HS-5 (cell line): ENCODE measurements at places on chromosomes 5 and 9.

DNA sequence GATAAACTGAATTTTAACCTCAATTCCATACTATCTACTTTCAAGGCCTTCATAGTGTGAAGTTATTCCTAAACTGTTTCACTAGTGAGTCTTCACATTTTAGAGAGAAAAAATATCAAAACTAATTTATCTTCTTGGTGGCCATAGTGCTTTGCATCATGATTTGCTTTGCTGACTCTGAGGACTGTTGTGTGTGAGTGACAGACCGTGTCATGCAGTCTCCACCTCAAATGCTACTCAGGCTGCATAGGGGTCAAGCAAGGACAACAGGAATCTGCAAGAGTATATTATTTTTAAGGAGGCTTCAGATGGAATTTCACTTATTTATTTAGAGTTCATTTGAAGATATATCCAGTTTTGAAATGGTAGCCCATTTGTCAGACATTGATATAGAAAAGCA is 34.5 kb downstream of the MACIR start:
- no peak for DNase-seq

DNA sequence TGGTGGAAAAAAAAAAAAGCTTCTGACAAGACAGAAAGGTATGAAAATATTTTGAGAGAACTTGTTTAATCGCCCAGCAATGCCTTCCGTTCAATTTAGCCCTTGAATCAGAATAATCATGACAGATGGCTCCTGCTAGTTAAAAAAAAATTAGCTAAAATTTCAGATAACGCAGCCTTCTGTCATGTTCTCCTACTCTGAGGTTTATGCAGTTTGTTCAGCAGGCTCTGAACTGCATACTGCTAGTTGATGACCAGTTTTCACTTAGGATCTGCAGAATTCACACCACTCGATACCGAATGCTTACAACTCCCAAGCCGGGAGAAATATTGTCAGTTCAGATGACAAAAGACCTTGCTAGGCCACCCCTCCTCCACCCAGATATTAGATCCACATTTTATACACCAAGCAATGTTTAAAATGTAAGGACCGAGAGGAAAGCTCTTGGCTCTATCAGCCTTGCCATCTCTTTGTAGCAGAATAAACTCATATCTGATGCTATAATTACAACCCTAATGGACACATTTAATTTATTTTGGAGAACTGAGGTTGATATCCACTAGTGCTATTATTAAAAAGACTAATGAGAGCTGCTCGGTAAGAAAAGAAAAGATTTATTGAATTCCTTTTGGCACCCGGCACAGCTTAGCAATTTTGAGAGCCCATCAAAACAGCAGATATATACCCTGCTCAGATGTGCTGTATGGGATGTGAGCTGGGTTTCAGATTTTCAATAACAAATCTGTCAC is 322.8 kb downstream of the GLIS3 start:
- no peak for DNase-seq

DNA sequence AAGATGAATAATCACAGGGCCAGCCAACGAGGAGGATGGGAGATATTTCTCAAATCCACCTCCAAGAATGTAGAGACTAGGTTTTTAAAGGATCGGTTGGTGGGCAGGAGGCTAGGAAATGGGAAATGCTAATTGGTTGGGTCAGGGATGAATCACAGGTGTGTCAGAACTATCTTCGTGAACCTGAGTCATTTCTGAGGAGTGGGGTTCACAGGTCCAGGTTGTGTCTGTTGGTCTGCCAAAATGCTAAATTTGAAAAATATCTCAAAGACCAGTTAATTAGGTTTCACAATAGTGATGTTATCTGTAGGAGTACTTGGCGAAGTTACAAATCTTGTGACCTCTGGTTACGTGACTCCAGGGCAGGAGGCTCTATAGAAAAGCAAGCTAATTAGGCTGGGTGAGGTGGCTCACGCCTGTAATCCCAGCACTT is 2.6 kb upstream of the PLAA start:
- no peak for DNase-seq

GRCh38 chr9:7216004-7216841 is 458.4 kb downstream of the KDM4C start:
- DNase-seq, result peak; percentile 9

GRCh38 chr9:92634712-92635605 is 35.0 kb downstream of the IPPK start:
- DNase-seq, result peak; percentile 15

- no peak for DNase-seq
Observed at GRCh38 chr5:107149243-107150005, 521.3 kb downstream of the EFNA5 start.

DNA sequence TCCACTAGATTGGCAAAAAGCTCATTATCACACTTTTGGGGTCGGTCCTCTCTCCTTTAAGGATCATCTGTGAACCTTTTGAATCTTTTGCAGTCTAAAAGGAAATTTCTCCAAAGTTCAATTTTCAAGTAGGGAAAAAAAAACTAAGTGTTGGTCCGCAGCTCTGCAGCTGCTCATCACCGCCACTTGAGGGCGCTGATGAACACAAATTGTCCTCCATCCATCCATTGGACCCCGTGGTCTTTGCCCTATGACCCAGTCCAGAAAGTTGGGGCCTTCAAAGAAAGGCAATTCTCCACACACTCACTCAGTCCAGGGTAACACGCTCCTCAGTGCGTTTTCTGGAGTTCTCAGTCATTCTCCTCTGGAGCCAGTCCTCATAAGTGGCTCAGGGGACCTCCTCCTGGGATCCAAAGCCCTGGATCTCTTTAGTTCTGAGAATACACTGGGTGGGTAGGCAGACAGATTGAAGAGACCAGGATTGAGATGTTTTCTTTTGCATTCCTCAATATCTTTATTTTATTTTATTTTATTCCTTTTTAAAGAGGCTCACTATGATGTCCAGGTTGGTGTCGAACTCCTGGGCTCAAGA is 63.6 kb upstream of the SLC28A3 start:
- DNase-seq, result no peak

- no peak for DNase-seq
Observed at GRCh38 chr5:54362992-54363625, 52.7 kb upstream of the ARL15 start.
